Activated CD4-positive, alpha-beta T cell treated with anti-CD3 and anti-CD28 coated beads for 36 hours (primary cell): ENCODE measurements at places on chromosomes 5 and 9.

GRCh38 chr9:4334410-4334813 is 34.5 kb upstream of the GLIS3 start:
- DNase-seq: no peak

DNA sequence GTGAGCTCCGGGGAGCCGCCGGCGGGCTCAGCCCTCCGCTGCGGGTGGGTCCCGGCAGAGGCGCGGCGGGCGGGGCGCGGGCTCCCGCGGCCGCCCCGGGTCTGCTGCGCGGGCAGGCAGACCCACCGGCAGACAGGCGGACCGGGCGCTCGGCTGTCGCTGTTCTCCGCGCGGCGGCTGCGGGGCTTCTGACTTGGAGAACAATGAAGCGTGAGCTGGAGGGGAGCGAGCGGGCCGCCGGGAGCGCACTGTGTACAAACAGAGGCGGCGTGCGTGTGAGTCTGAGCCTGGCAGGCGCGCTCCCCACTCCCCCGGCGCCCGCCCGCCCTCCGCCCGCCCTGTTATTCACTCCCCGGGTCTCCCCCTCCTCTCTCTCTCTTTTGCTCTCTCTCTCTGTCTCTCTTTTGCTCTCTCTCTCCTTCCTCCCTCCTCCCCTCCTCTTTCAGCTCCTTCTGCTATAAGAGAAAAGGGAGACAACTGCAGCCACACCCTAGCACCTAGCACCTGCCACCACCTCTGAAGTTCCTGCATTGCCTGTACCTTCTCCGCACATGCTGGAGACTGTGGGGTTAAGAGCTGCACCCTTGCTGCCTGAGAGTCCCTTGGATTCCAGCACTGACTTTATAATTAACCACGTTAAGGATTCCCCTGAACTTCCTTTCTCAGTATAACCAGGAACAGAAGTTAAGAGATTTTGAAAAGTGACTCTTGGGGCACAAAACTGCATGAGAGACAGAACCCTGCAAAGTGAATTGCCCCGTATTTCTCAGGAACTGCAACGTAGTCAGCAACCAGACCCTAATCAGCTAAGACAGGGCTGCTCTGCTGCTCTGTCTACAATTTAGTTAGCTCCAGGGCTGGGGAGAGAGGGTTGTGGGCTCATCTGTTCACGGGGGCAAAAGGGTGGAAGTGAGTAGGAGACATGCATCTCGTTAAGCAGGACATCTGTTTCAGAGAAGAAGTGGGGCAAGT is at the start of gene EDIL3:
Gene EDIL3 (minus strand): TSS at position 277 of the 972 bp plus-strand sequence. CDS start 506 bp downstream, outside the sequence.
- peak; percentile 16 for DNase-seq

DNA sequence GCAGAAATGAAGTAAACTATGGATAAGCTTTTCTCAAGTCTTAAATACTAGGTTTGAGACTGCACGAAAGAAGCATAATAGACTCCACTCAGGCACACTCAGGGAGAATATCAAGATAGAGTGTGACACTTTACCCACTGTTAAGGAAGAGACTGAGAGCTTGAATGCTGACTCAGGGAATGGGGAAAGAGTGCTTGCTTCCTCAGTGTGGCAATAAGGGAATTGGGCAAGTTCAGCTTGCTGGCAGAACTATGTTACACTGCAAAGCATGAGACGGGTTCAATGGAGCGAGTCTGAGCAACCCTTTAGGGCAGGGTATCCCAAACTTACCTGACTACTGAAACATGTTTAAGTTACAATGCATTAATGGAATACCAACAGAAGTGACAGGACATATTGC is 237.7 kb upstream of the MEF2C start:
- DNase-seq: no peak

DNA sequence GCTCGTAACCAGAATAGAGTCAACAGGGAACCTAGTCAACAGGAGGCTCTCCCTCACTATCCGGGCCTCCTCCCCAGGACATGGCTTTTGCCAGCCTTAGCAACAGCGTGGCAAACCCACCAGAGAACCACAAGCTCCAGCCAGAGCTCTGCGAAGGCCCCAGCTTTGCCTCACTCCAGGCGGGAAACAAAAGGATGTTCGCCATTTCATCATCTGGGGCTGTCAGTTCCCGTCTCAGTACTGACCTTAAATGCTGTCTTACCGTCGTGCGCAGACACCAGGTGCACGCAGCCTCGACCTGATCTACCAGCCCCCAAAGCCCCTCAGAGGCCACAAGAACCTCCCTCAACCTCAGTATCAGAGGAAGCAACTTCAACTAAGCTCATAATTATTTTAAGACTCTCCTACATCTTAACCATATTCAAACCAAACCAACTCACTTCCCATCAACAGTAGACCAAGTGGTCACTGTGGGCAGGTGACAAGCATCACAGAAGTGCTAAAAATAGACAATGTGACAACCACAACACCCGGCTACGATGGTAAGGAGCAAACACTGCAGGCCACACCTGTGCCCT is 71.4 kb downstream of the SEMA4D start:
- peak; percentile 61 for DNase-seq

GRCh38 chr5:54803471-54804011 is 181.9 kb downstream of the ESM1 start:
- no peak for DNase-seq

- no peak for DNase-seq
These were observed 137.3 kb upstream of the ANKH start for GRCh38 chr5:15008921-15009320.

- DNase-seq: no peak
These were observed 167.0 kb downstream of the GABBR2 start for GRCh38 chr9:98541684-98542230.

- no peak for DNase-seq
These were observed 4.2 kb downstream of the KCNIP1 start for GRCh38 chr5:170508036-170508435.

- DNase-seq: no peak
These were observed 241.7 kb downstream of the DOCK8 start for GRCh38 chr9:456365-456764.

- DNase-seq: no peak
These were observed 27.5 kb upstream of the EFNA5 start for GRCh38 chr5:107698286-107698685.

DNA sequence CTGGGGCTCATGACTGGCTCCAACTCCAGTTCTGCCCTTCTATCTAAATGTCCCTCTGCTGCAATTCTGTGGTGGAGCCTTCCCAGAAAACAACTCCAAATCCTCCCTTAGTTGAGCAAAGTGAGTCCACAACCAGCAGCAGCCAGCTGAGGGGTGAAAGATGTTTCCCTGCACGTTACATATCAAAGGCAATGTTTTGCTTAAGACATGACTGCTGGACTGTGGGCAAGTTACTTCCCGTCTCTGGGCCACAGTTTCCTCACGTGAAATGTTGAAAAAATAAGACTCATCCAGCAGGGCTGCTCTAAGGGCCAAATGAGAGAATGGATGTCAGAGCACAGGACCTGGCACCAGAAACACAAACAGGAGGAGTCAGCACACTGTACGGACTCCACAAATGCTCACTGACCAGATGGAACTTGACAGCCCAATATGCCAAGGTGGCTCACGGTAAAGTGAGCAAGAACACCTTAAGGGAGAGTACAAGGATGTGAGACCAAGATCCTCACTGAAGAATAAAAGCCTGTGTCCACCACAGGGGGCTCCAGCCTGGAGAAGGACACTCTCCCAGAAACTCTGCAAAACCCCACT is 138.4 kb upstream of the ABCA1 start:
- no peak for DNase-seq

DNA sequence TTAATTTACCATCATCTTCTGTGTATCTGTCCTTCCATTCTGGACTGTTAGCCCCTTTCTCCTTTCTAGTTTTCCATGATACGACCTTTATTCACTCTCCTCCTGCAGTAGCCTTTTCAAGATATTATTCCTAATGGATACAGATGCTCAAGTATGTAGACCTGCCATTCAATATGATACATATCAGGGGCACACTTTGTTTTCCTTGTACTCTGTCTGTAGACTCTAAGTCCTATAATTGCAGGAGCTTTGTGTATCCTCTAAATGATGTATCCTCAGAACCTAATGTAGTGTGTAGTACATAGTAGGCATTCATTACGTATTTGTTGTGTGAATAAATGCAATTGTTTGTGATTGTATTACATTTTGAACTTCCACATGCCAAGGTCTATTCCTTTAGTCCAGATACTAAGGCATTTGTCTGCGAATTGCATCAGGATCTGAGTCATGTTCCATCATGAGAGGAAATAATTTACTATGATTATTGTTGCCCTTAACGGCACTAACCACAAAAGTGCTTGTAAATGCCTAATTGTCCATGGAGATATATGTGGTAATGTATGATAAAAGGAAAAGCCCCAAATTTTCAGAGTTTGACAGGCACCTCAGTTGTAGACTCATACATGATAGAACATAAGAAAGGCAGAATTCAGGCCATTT is 57.1 kb upstream of the IZUMO3 start:
- no peak for DNase-seq

GRCh38 chr9:35508069-35508468 is 18.2 kb downstream of the RUSC2 start:
- no peak for DNase-seq

- no peak for DNase-seq
These were observed 95.5 kb downstream of the ARHGAP26 start for GRCh38 chr5:142865631-142866030.

GRCh38 chr5:140118302-140118936 is 4.5 kb downstream of the PURA start:
- DNase-seq: no peak

DNA sequence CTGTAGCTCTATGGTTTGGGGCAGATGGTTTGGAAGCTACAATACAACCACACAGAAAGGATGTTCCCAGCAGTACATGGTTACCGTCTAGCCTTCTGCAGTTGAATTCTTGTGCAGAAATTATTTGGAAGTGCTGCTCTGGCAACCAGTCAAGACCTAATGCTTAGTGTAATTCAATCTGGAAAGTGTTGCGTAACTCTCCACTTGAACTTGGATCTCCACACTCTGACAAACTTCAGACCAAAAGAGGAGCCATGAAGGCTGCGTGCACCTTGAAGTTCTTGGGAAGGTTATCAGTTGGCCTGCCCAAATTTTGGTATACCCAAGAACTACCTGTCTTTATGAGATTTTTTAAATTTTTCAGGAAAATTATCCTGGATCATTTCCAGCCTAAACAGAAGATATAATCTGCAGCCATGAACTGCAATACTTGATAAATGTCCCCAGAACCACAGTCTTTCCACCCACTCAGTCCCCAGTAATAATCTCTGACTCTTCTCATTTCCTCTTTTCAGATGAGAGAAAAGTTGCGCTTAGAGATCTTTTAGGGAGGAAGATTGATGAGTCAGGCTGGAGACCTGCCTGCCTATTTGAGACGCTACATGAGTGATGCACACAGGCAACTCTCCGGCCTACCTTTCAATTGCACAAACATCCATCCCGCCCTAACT is 159.9 kb downstream of the FANCC start:
- DNase-seq: no peak

DNA sequence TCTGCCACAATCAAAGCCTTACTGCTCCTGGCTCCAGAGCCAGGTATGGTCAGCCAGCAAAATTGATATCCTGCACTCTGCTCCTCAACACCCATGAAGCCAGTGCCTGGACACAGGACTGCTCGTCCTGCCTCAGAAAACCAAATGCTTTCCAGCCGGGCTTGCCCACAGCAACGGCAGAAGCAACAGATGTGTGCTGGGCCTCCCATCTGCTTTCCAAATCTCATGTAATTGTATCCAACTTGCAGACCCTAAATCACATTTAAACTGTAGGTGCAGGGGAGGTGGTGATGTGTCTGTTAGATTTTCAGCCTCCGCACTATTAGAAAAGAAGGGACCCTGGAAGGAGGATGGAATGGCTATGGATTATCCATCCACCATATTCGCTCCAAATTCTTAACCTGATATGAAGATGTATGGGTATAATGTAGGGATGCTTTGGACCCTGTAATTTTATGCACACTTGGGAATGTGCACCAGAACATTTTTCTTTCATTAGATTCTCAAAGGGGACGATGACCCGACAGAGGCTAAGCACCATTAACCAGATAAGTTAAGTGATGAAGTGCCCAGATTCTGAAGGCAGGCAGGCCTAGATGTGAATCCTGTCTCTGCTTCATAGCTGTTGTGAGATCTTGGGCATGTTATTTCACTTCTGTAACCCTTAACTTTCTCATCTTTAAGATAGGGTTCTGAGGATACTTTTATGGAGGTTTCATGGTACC is 58.2 kb downstream of the EXOSC2 start:
- no peak for DNase-seq
